ENCODE measurements at places on chromosomes 7 and 10.

DNA sequence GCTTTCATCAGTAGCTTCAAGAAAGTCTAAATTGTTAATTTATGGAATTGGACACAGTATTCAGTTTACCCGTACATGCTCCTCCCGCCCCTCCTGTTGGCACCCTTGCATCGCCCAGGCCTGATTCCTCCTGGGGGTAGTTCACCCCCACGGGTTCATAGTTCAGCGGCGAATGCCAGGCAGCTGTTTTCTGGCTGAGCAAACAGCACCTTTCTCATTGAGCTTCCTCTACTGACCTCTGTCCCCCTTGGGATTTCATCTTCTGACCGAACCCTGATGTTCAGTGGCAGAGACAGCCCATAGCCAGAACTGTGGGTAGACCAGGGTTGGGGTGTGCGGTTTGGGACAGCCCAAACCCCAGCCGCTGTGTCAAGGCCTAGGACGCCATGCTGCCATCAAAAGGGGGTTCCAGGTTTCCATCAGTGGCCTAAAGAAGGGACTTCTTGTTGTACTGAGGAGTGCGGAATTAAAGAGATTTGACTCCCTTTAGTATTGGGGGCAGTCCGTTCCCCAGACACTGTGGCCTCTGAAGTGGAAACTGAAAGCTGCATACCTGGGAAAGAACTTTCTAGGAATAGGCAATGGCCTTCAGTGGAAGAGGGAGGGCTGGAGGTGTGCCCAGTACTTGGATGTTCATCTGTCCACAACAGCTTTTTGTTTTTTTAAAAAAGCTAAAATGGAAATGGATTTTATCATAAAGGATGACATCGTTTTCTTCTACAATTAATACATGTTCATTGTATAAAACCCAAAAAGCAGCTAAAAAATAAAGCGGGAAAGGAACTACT, 19.0 kb downstream of the MDH2 start:
- no peak for DNase-seq

DNA sequence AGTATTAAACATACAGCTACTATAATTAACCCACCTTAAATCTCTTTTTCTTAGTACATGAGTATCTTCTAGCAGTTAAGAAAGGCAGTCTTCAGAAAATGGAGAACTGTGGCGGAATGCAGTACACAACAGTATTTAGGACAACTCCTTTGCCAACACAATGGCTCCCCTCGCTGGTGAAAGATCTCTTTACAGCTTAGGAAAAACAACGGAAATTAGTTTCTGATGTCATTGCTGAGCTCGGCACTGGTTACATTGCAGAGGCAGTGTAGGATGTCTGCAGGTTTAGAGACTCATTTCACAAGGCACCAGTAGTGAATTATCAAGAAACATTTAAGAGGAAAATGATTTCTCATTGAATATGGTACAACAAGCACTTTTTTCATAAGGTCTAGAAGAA, 43.4 kb downstream of the GLRX3 start:
- no peak for DNase-seq

DNA sequence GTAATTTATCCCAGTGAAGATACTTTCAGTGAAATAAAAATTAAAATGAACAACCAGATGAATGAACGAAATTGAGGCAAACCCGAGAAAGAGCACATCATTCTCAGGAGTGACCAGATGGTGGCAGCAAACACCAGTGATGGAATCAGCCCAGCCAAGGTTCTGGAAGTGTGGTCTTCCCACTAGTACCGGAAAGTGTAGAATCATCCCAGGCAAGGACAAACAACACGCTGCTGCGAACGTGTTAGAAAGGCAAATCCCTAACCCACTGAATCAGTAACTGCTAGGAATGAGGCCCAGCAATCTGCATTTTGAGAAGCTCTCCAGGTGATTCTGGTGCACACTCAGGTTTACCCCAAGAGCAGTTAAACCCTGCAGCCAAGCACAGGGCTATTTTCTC, 15.5 kb upstream of the SLC18A3 start:
- DNase-seq: no peak

GRCh38 chr7:22672846-22673680, 53.9 kb upstream of the IL6 start:
- DNase-seq: no peak

DNA sequence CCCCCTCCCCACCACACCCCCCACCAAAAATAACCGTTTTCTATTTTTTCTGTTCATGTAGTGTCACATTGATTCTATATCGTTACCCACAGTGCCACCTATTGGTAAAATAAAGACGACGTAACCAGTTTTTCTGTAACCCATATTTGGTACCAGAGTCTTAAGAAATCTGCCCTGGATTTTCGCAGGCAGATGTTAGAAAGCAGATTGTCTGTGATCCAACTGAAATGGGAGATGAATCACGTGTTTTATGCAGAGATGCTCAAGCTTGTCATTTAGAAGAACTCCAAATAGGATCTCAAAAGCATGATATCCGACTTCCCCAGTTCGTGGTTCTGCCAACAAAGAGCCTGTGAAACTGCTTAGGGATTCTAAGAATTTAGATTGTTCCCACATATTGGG, 261.1 kb upstream of the CSTF2T start:
- DNase-seq: no peak

- DNase-seq: peak; percentile 5
Observed at GRCh38 chr10:88194041-88194887, 330.8 kb downstream of the PTEN start.

DNA sequence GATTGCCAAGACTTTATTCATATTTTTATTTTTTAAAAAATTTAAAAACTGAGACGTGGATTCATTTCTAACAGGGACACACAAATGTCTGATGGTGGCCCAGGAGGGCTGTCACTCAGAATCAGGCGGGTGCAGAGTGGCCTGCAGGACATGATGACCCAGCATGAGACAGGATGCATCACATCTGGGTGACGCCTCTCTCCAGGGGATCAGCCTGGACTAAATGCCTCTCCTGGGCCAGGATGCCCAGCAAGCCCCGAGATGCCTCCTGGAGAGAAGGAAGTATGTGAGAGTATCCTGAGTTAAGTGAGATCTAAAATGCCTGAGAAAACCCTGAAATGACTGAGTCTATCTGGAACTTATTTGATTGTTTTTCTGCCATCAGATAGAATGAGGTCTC, 16.9 kb upstream of the MTURN start:
- DNase-seq: no peak

DNA sequence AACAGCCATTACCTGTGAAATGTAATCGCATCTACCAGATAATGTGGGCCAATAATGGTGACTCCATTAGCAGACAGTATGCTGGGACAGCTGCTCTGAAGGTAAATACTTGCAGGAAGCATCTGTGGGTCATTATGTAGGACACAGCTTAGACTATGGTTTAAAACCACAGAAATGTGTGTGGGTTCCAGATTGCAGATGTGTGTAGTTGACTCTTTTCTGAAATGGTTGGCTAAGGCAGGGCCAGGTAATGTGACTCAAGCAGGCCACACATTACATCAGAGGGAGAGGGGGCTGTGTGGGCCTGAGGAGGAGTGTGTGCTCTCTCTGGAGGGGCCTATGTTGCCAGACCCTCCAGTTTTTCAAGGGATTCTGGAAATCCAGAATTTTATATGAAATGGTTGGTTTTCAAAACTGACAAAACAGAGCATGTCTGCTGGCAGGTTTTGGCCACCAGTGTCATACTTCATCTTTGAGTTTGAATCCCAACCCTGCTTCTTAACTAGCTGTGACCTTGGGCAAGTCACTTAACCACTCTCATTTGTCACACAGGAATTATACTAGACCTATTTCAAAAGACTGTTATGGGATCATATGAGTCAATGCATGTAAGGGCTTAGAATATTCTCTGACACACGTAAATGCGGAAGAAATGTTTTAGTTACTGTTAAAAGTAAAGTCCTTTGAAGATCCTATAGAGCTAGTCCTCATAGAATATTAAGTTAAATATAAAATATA, 64.5 kb downstream of the MCMBP start:
- no peak for DNase-seq

DNA sequence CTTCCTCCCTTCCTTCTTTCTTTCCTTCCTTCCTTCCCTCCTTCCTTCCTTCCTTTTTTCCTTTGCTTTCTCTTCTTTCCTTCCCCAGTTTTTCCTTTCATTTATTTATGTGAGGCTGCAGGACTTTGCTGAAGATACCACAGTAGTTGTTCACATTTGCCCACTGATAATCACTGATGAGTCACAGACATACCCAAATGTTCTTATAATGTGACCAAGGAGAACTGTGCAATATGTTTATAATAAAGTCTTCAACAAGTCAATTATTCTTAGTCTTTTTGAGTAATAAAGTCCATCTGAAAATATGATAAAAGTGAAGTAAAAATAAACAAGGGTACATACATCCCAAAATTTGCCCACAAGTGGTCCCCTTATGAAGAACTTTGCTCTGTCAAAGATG, 159.7 kb downstream of the GNAI1 start:
- DNase-seq: no peak

DNA sequence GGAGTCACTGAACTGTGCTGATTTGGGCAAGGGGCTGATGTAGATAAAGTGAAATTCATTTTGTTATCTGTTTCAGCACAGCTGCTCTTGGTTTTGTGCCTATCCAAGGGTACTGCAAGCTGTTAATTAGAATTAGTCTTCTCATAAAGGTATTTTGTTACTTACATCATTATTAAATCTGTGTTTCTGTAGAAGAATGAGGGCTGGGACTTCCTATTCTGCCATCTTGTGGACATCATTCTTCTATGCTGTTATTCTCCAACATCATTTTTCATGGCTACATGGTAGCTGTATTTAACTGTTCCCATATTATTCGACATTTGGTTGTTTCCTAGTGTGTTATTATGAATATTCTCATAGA, 76.2 kb upstream of the CCDC71L start:
- DNase-seq: no peak

DNA sequence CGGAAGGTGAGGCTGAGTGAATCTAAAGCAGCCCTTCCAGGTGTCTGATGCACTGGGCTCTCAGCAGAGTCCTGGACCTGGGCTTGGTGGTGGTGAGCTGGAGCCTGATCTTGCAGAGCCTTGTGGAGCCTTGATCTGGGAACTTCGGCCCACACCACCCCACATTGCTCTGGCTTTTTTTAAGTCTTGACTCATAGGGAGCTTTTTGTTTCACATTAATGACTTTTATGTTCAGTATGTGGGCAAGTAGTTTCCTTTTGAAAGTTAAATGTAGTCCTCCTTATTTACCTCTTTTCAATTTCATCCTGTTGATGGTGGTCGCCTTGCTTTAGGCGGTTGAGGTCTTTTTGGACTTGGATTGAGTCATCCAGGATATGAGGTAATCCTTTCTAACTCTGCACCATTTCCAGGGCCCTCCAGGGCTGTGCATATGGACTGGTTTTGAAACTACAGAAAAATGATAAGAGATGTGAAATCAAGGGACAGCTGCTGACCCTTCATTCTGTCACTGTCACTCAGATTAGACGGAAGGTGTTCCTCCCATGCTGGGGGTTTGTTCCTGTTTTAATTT, 2.9 kb upstream of the NRAP start:
- DNase-seq: no peak

DNA sequence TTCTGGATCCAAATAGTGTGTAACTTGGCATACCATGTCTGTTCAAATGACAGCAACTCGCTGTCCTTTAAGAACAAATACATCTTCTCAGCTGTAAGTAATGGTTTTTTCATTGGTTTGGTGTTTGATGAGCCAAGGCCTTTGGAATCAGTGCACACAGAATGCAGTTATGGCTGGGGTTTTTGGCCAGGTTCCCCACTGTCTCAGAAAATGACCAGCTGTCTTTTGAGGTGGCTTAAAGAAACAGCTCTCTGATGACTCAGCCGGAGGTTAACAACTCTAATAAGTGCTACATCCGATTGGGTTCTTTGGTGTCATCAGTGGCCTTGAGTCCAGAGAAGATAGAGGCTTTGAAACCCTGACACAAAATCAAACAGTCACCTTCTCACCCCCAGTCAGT, 688.4 kb downstream of the REEP3 start:
- DNase-seq: no peak

GRCh38 chr10:51186361-51186760, 112.1 kb downstream of the PRKG1 start:
- DNase-seq: no peak
